ENCODE measurements at places on chromosomes 12 and 14.
A peak's percentile ranks its signal among the peaks of the same experiment; 100 is the strongest.

DNA sequence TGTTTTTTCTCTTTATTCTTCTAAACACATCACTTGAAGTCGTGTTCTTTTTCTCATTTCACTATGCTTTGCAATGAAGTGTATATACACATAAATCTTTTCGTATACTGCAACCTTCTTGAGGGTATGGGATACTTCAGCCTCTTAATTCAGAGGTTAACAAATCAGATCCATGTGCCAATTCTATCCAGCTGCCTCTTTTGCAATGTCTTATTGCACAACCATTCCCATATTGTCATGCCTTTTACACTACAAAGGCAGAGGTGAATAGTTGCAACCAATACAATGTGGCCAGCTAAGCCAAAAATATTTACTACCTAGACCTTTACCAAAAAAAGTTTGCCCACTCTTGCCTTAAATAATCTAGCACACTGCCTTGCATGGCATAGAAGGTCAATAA is 224.5 kb upstream of the FOXG1 start:
- no peak for DNase-seq

GRCh38 chr14:96421236-96421635 is 29.3 kb downstream of the AK7 start:
- no peak for DNase-seq

GRCh38 chr12:127485528-127485927 is 781.4 kb upstream of the TMEM132C start:
- no peak for DNase-seq

DNA sequence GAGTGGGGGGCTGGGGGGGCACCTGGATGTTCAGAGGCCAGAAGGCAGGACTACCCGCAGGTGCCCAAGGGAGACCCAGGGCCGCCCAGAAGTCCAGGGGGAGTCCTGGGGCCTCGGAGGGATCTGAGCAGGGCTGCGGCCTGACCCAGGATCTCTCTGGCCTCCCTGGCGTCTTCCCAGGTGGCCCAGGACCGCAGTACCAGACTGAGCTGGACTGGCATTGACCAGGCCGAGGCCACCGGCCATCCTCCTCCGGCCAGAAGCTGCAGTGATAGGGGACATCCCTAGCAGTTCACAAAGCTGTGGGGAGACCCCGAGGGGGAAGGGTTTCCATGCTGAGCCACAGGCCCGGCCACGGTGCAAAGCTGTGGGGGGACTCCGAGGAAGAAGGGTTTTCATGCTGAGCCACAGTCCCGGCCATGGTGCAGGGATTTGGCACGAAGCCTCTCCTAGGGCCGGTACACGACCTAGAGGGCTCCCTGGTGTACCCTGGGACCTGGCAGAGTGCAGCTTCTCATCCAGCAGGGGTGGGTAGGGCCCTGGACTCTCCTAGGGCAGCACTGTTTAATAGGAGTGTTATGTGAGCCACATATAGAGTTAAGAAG is 24.4 kb downstream of the FBRSL1 start:
- DNase-seq: no peak

GRCh38 chr14:33959692-33960151 is 8.8 kb upstream of the EGLN3 start:
- DNase-seq: no peak

- no peak for DNase-seq
These were observed 1832.8 kb upstream of the FLRT2 start for GRCh38 chr14:83697099-83697498.

DNA sequence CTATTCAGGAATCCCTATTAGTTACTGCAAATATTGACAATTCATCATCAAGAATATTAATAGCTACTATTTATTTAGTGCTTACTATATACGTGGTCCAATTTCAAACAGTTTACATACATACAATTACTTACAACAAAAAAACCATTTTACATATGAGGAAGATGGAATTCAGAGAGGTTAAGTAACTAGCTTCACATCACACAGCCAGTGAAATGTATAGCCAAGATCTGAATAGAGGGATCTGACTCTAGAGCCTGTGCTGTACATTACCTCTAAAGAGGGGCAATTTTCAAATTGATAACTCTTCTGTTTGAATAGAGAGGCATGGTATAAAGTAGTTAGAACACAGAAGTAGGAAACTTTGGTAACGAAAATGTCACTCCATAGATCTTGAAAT is 18.3 kb downstream of the SOX5 start:
- no peak for DNase-seq

- DNase-seq: no peak
These were observed 5.6 kb upstream of the GOLGA3 start for GRCh38 chr12:132834181-132834711.

DNA sequence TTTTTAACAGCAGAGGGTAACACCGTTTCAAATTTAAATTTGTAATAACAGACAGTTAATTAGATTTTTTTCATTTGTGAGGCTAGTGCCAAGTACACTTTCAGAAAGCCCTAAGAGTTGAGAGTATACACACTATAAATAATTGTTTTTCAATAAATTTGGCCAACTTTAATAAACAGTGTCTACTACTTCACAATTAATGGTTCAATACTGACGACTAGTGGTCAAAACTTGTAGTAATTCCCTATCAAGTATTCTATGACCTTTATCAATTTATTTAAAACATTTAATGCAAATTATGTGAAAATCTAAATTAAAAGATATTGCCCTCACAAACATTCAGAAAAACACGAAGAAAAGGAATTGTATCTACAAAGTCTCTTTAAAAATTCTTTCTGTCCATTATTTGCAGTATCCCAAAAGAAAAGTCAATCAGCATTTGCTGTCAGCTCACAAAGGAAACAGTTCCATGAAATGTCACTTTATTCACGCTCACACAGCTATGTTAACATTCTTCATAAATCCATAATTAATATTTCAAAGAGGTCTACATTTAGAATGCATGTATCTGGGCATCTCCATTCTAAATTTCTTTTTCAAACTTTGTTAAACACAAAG is 91.2 kb downstream of the CEP128 start:
- no peak for DNase-seq

- DNase-seq: no peak
These were observed 101.1 kb downstream of the DAD1 start for GRCh38 chr14:22487941-22488340.

GRCh38 chr12:49838973-49839633 is 3.8 kb downstream of the BCDIN3D start:
- no peak for DNase-seq

GRCh38 chr12:182381-182892 is 31.5 kb downstream of the SLC6A12 start:
- DNase-seq: no peak

GRCh38 chr12:107560899-107561285 is 124.7 kb upstream of the PWP1 start:
- DNase-seq: no peak

DNA sequence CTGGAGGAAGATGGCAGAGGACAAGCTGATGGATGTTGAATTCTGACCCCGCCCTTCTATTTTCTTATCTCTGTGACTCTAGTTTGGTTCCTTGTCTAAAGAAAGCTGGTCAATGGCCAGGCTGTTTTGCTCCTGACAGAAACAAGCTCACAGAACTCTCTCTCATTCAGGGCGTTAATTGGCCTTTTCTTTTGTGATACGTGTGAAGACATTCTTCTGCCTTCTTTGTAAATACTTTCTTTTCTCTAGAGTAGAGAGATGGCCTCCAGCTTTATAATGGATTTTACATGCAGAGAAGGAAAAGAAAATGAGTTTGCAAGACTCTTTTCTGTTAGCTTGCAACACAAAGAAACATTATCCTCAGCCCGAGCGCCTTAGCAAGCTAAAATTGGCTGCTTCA is 492.2 kb upstream of the CCDC196 start:
- no peak for DNase-seq

DNA sequence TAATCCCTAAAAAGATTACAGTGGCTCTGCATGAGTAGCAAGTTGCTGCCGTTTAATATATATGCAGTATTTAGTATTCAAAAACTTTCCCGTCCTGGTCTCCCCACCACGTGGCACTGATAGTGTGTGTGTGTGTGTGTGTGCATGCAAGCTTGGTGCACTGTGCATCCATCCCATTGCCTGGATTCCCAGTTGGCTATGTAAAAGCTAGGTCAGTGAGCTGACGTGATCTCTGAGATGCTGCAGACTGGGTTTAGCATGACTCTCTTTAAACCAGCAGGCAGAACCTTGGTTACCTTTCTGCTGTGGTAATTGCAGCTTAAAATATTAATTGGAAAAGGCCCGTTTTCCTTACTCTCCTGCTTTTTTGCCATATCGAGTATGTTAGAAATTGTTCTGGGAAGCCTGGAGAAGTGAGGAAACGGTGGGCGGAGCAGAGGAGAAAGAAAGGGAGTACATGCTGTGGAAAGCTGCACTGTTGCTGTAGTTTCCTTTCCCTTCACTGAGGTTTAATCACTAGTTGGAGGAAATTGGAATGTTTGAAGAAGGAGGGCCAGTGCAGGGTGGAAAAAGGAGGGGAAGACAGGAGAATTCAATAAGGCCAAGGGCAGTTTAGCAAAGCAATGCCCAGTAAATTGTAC is 4.0 kb upstream of the CNTN1 start:
- no peak for DNase-seq

DNA sequence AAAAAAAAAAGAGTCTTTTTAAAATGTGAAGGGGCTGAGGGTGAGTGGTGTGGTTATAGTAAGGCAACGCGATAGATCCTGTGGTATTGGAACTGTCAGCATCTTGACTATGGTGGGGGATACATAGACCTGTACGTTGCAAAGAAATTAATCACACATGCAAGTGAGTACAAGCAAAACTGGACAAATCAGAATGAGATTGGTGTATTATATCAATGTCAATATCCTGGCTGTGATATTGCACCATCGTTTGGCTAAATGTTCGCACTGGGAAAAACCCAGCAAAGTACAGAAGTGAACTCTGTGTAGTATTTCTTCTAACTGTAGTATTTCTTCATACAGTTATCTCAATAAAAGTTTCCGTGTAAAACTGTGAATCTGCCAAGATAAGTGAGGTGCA is 67.9 kb downstream of the GCH1 start:
- DNase-seq: no peak

DNA sequence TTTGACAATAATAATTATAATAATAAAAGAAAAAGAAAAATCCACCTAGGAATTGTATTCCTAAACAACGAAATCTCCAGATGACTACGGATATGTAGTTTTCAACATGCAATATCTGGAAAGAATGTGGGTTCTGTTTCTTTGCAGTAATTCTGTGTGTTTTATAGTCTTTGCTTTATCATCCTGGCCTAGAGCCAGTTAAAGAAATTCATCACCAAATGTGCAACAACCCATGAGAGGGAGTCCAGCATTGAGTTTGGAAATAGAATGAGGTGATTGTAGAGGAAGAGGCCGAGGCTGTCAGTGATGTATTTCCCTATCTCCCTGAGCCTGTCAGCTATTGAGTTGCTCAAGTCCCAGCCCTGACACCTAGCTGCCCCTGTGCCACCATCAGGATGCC is 200.5 kb upstream of the DCN start:
- no peak for DNase-seq

DNA sequence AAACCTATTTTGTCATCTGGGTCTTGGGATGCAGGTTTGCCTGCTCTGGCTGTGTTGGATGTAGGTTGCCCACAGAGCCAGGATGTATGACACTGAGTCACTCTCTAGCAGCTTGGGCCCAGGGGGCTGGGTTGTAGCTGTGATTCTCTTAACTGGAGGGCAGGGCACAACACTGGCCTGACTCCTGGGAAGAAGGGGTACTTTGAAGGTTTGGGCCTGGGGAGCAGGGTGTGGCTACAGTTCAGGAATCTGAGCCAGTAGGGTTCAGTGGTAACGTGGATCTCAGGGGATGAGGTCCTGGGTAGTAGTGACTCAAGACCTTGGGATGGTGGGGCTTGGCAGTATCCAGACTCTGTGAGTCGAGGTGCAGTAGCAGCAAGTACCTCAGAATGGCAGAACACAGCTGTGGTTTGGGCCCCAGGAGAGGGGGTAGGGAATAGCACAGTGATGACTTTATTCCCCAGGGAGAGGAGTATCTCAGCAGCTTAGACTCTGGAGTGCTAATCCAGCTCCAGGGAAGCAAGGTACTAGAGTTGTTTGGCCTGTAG is 25.7 kb downstream of the TBC1D15 start:
- no peak for DNase-seq

GRCh38 chr14:68682166-68683103 is 110.4 kb downstream of the ZFP36L1 start:
- peak; percentile 3 for DNase-seq

GRCh38 chr14:34450958-34451357 is 11.1 kb downstream of the SPTSSA start:
- no peak for DNase-seq

GRCh38 chr12:54378796-54379397 is 5.6 kb downstream of the ZNF385A start:
- no peak for DNase-seq

DNA sequence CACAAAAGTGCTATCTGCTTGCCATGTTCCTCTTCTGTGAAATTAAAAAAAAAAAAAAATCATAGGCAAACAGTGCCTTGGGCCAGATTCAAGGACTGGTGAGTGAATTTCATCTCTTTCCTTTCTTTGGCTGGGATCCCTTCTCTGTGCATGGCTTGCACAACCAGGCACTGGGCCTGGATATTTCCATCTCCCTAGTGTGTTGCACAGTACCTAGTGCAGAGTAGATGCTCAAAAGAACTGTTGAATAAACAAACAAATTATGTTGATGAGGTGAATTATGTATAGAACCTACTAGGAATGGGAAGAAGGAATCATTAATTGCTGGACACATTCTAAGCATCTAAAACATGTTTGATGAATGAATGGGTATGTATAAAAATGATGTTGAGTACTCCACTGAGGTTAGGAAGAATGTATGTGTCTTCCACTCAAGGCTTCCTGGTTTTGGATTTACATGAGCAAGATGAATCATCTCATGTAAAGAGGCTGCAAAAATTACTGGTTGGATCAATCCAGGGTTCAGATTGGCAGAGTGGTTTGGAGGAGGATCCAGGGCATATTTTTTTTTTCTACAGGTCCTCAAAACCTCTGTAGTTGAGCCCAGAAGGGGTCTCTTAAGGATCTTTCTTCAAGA is 93.2 kb downstream of the EMP1 start:
- DNase-seq: no peak

GRCh38 chr14:73188501-73188911 is 48.8 kb upstream of the PAPLN start:
- DNase-seq: no peak

- no peak for DNase-seq
These were observed 144.2 kb downstream of the PLEKHA5 start for GRCh38 chr12:19273482-19274330.

All from activated naive CD4-positive, alpha-beta T cell (primary cell).